NCI-H1092 (cell line): ENCODE measurements at places on chromosomes 12 and 14.

DNA sequence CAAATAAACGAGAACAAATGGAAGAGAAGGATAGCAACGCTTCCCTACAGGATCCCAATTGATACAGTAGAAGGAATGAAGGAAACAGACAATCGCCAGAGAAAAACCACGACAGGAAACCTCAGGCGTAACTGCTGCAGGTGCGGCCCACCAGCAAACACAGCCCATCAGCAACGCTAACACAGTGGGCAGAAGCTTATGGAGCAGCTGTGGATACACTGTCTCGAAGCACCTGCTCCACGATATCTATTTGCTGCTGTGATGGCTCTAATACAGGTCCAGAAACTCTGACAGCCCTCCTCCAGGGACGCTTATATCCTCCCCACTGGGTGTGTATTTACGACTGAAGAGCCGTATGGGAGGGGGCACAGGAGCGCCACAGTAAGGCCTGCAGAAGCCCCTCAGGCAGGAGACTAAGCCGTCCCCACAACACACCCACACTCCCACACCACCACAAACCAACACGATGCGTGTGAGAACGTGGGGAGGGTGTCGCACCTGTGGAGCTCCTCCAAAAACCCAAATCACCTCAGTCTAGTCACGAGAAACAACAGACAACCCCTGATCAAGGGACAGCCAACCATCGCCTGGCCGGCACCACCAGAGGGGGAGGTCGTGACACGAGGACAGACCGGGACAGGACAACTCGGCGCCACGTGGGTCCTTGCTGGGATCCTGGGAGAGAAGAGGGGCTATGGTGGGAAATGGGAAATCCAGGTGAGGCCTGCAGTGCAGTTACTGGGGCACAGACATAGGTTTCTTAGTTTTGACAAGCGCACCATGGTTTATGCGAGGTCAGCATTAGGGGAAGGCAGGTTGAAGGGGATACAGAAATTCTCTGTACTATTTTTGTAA lies 24.0 kb downstream of the POLE start:
- DNase-seq, result no peak

- DNase-seq, result no peak
These were observed 44.8 kb downstream of the BCL2L14 start for GRCh38 chr12:12115514-12115913.

DNA sequence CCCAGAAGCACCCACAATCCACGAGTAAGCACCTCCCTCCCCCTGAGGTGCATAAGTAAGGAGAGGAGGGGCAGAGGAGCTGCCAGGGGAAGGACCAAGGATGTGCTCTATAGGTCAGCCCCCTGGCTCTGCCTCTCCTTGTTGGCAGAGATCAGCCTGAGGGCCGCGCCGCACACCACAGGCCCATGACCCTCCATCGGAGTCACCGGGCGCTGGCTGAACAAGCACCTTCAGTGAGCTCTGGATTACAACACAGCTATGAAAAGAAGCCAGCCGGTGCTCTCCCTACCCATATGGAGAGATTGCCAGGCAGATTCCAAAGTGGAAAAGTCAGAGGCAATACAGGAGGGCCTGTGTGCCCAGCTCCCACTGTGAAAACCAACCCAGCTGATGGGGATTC lies 257.3 kb downstream of the GLT1D1 start:
- no peak for DNase-seq

DNA sequence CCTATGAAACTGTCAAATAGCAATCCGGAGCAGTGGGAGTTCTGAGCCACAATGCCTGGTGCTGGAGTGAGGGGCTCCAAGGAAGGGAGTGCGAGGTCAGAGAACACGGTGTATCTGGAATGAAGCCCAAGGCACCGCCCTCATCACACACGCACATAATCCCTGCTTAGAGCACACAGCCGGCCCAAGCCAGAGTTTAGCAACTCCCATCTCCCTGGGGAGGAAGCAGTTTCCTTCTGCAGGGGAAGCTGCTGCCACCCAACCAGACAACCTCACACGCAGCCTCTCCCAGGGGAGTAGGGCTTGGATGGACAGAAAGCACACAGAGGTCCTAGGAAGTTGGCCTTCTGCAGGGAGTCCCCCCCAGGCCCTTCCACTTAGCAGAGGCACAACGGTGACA lies 31.3 kb downstream of the ACTN1 start:
- no peak for DNase-seq

- peak; percentile 35 for DNase-seq
These were observed 106.2 kb upstream of the NAV3 start for GRCh38 chr12:77724367-77724957.

- no peak for DNase-seq
These were observed 136.4 kb upstream of the FAR2 start for GRCh38 chr12:29012673-29013072.

DNA sequence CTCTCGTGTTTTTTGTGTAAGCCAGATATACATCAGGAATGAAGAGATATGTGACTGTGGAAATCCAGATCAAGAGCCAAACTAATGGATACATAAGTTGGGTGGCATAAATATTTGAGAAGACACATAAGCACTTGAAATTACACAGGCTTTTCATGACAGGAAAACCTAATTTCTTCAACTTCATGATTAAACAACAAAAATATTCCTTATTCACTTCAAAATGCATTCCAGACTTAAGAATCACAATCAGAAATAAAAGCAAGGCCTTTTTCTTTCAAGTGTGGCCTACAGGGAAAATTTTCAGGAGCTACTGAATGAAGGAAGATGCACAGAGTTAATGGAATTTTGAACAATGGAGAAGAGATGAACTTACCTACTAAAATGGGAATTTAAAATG lies 515.6 kb downstream of the FOXG1 start:
- DNase-seq, result no peak

DNA sequence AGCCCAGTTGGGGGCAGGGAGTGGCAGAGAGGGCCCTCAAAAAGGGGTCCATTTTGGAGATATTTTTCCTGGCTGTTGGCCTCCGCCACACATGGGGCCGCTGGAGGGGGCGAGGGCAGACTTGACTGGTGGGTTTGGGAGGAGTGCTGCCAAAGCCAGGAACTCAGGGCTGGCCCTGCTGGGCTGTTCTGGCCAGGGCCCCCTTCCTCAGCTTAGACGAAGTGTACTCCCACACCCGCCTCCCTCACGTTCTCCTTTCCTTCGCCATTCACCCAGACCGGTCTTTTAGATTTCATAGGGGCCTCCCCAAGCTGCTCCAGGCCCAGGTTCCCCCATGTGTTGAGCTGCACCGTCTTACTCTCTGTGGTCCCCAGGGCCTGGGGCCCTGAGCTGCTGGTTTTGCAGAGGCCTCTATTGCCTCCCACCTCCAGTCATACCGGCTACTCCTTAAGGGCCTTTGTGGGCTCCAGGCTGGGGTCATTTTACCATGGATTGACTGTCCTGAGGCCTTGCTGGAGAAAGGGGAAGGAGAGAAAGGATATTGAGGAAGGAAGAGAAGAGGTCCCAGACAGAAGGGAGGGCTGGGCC lies 1.3 kb downstream of the KRT7 start:
- DNase-seq, result no peak

- no peak for DNase-seq
These were observed 184.8 kb downstream of the ETV6 start for GRCh38 chr12:11834104-11834812.

GRCh38 chr12:13000925-13001774 lies 1.1 kb upstream of the HEBP1 start:
- DNase-seq, result peak; percentile 43

GRCh38 chr12:93699271-93700145 lies 22.3 kb downstream of the CRADD start:
- no peak for DNase-seq

DNA sequence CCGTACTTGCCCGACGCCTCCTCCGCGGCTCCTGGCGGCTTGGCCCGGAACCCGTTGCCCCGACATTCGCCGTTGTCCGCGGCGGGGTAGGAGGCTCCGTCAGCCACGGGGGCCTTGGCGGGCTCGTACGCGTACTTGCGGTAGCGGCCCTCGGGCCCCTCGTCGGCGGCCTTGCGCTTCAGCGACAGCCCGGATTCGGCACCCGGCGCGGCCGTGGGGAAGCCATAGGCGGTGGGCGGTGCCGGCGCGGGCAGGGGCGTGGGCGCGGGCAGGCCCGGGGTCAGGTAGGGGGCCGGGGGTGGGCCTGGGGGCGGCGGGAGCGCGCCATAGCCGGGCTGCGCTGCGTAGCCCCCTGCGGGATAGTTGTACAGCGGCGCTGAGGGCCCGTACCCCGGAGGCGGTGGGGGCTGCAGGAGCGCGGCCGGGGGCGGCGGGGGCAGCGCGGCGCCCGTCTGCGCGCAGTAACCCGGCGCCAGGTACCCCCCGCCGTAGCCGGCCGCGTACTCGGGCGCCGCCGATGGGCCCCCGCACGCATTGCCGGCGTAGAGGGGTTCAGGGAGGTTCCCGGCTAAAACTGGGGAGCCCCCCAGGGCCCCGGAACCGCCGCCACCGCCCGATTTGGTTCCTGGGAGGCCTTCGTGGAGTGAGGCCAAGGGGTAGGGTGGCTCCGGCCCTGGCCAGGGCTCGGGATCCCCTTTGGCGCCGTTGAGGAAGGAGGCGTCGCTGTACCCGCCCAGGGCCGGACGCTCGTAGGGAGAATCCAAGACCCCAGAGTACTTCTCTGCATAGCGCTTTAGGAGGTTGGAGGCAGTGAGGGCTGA lies 26.9 kb downstream of the FIGNL2 start:
- DNase-seq, result no peak

GRCh38 chr14:58816416-58817115 lies 178.8 kb downstream of the DACT1 start:
- DNase-seq, result no peak
